T-helper 17 cell (primary cell): ENCODE measurements at places on chromosomes 6 and 20.

- DNase-seq = no peak
Measured at GRCh38 chr6:158168040-158168289, at the start of gene SERAC1. Gene SERAC1 (minus strand): TSS chr6:158168262. CDS start chr6:158158363, 9,899 bp downstream.

DNA sequence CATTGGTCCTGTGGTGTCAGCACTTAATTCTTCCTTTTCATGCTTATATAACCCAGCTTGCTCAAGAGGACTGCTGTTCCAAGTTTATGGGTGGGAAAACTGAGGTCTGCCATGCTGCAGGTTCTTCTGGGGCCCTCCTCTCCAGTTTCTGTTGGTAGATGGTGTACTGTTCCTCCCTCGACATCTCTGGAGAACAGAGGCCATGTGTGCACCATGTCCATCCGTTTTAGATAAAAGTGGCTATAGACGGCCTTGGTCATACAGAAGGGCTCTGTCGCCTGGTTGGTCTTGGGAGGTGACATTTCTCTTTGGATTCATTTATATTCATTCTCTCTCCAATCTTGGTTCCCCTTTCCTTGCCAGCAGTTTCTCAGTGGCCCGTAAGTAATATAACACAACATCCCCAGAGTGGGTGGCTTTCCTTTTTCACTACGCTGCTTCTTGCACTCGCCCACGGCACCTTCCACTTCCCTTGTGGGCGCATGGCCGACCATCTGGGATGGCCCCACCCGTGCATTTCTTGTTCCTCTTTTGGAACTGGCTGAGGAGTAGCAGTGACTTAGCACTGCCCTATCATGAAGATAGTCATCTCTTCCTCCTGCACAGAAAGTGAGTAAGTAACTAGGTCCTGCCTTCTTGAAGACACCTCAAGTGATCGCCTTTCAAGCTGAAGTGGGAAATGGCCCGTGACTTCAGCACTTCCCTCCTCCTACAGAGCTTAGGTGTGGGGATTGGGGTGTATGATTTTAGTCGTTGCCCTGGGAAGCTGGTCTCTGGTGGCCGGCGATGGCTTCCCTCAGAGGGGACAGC lies 94.2 kb downstream of the RREB1 start:
- no peak for DNase-seq

DNA sequence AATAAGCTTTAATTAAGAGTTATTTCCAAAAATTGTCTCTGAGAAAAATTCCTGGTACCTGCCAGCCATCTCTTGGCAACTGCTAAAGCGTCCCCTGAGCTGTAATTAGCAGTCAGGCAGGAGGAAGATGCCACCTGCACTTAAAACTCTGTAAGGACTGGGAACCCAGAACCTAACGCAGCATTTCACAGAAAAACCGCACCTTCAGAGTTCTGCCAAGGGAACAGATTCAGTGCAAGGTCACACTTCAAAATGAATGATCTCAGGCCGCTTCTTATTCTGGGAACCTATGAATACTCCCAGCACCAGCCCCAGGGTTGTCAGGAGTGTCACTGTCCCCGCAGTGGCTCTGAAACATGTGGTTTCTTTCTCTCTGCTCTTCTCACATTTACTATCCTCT lies 36.7 kb downstream of the INSM1 start:
- no peak for DNase-seq

GRCh38 chr6:4091941-4092340 lies 13.0 kb upstream of the FAM217A start:
- DNase-seq = no peak

DNA sequence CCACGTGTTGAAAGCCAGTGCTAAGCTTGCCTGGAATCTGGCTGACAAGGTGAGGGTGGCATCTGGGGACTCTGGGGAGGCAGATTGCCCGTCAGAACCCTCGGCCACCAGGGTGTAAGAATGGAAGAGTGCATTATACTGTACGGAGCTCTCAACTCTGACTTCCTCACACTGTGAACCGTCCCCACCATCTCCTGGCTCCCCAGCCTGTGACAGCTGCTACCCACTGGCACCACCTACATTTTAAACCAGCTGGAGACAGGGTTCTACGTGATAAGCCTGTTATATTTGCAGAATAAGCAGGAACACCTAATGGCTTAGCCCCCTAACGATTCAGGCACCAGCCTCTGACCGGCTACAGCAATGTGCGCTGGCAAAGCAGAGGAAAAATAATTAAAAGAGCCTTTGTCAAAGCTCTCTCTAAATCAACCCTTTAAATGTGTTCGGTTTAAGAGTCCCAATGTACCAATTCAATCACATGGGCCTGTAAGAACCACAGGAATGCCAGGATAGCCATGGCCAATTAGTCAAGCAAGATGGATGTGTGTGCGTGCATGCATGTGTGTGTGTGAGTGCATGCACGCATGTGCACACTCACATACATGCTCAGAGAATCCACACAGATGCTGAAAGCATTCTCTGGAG lies 89.1 kb upstream of the TAB2 start:
- no peak for DNase-seq

GRCh38 chr20:60334911-60335310 lies 376.7 kb downstream of the CDH26 start:
- DNase-seq = no peak

GRCh38 chr6:475314-475713 lies 83.8 kb downstream of the IRF4 start:
- no peak for DNase-seq

- DNase-seq = no peak
Measured at GRCh38 chr6:36376742-36377141, 10.7 kb downstream of the ETV7 start.

DNA sequence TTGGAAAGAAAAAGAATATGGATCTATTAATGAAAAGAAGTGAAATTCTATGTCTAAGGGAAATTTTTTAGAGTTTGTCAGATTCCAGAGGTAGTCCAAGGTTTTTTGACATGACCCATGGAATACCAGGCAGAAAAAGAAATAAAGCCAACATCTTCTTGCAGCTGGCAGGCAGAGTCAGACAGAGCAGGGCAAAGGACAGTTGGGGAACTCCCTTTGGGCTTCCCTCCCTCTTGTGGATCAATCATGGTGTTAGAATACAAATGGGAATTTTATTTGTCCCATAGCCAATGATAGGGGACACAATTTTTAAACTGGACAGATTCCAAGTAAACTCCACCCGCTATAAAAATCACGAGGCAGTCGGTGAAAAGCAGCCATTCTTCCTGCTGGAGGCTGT lies 92.1 kb upstream of the TAB2 start:
- DNase-seq = no peak

GRCh38 chr6:160263196-160263939 lies 4.7 kb upstream of the SLC22A2 start:
- no peak for DNase-seq

DNA sequence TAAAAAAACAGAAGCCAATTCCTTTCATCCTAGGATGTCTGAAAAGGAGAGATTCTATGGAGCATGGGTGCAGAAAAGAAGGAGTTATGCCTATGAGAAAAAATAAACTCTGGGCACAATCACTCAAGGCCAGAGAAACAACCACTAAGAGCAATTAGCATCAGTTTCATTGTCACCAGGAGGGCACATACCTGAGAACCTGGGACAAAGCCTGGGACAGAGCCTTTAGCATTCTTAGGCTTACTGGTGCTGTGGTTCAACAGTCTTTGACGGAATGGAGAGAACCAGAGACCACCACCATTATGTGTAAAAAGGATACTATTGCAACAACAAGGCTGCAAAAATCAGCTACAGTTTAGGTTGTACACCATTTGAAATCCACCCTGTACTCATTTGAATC lies 29.4 kb upstream of the BCKDHB start:
- DNase-seq = no peak

- DNase-seq = no peak
Measured at GRCh38 chr6:921400-921799, 228.5 kb upstream of the EXOC2 start.

GRCh38 chr6:88371480-88371879 lies 205.3 kb upstream of the CNR1 start:
- no peak for DNase-seq

DNA sequence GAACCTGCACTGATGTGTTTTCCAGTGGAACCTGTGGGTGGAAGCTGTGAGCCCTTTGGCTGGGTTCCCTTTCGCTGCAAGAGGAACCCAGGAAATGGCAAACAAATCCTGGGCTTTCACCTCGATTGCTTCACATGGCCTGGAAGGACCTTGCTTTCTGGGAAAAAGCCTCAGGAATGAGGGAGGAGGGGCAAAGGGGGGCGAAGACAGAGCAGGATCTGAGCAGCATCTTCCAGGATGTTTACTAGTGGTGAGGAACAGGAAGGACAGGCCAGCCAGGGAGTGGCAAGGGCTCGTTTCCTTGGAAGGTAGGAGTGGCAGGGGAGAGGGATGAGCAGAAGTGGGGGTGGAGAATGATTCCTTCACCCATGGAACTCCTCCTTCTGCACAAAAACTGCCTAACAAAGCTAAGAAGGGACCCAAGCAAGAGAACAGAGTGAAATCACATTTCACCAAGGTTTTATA lies 5.9 kb downstream of the SLC2A10 start:
- DNase-seq = no peak

DNA sequence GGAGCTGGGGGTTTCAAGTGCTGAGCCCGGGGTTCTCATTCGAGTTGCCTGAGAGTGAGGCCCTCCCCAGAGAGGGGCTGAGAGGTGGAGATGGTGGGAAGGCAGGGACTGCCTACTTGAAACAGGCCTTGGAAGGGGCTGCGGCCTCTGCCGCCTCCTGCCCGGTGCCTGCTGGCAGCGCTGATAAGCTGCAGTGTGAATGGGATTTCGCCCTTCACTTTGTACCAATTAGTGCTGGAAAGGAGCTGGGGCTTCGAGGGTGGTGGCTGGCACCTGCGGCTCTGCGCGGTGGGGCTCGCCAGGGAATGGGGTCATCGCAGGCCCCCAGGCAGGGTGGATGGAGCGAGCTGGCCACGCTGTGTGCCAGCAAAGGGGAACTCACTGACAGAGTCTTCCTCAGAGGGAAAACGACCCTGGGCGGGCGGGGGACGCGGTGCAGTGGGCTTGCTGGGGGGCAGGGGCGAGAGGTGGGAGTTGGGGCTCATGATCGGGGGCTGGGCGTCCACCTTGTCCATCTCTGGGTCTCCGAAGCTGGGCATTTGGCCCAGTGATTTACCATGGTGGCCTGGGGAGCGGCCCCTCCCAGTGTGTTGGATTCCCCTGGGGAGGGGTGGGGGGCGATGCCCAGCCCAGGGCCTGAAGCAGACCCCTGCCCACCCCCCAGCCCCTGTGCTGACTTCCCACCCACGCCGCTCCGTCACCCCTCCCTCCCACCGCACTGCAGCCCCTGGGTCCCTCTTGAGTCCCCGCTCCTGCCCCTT lies 22.9 kb downstream of the COL20A1 start:
- DNase-seq = peak; percentile 8

DNA sequence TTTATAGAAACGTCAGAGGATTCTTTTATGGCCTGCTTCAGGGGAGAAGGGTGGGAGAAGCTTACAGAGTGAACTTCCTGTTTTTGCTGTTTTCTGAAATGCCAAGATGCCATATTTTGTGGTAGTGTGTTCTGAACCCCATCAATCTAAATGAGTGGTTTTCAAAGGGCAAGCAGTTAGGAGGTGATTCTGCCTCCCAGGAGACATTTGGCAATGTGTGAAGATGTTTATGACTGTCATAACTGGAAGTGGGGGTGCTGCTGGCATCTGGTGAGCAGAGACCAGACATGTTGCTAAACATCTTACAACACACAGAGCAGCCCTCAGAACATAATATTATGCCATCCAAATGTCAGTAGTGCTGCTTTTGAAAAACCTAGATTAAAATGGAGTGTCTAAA lies 6.0 kb upstream of the PRL start:
- no peak for DNase-seq

DNA sequence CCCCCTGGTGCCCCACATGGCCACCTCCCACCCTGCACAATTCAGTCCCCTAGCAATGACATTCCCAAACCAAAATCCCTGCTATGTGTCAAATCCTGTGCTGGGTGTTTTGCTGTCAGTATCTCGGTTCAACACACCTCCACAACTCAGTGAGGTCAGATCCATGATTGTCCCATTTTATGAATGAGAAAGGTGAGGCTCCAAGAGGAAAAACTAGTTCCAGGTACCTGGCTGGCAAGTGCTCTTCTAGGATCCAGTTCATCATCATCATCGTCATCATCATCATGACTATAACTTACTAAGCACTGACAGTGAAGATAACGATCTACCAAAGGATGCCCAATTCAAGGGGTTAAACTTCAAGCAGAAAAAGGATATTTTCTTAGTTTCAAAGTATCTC lies 15.2 kb downstream of the ID1 start:
- no peak for DNase-seq

DNA sequence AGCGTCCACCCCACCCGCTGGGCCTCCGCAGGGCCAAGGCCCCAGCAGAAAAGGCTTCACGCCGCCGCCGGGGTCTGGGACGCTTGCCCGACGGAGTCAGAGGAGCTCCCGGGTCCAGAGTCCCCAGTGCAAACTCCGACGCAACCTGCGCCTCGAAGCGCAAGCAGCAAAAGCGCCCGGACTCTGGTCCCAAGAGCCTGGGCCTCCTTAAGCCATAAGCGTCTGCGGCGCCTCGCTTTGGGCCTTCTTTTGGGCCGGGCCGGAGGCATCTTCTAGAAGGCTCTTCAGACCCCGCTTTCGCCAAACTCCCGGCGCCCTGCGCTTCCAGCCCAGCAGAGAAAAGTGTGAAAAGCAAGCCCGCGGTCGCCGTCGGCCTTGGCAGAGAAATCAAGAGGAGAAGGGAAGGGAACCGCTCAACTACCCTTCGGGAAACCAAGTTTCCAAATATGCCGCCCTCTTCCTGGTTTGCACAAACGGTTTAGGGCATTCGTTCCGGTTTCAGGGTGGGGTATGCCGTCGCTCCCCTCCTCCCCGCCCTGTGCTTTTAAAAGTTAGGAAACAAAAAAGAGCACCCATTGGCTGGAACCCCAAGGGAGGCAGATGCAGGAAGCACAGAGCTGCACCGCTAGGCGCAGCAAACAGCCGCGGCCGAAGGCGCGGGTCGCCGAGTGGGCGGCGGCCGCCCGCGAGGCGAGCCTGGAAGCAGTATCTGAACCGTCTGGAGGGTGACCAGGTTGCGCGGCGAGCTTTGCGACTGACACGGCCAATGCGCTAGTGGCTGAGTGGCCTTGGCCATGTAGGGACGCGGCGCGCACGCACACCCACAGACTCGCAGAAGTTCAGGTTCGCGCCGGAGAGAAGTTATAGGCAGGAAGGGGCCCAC lies 1.2 kb downstream of the TBX18 start:
- no peak for DNase-seq
